ENCODE measurements at places on chromosomes 12 and 14. TPM values are rescaled to one million over a fixed set of nuclear protein-coding genes. Genes with fewer than 3 reads are reported as not detected.

Gene TAS2R31
- total RNA-seq, result 1.4 TPM

Gene EML5
- 3.7 TPM for total RNA-seq

Gene IL31
- total RNA-seq, result not detected

Gene NTN4
- not detected for total RNA-seq

Gene SLC2A13
- 2.0 TPM for total RNA-seq

Gene EID3
- total RNA-seq, result 3.4 TPM

Gene GPR162
- total RNA-seq, result not detected

Gene CLEC6A
- total RNA-seq, result not detected

Gene TAS2R8
- not detected for total RNA-seq

Gene ADAMTS20
- not detected for total RNA-seq

Gene TAS2R7
- not detected for total RNA-seq

Data from activated naive CD4-positive, alpha-beta T cell treated with anti-CD3 and anti-CD28 coated beads for 36 hours (primary cell).